ENCODE measurements at places on chromosomes 7 and 10.

- DNase-seq, result no peak
Measured at GRCh38 chr10:36177071-36177470, 535.0 kb upstream of the FZD8 start.

DNA sequence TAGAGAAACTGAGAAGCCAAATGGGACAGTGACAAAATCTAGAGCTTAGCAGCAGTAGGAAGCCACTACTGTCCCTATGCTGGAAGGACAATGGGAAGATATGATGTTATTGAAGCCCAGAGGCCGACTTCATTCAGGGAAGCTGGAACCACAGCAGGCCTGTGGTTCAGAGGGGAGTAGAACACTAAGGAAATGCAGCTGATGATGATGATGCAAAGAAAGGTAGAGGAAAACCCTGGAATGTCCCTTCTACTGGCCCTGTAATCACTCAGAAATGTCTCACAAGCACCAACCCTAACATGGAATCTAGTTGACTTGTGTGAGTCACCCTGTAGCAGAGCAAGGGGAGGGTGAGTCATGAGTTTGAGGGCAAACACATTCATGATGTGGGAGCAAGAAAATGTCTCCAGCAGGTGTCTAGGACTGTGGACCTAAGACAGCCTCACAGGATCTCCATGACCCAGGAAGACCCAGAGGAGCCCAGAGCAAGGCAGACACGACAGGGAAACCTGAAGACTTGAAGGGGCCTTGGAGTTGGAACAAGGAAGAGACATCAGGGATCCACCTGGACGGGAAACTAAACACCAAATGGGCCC is 37.0 kb upstream of the LRRC17 start:
- peak; percentile 100 for DNase-seq

GRCh38 chr7:71548746-71549145 is 416.8 kb downstream of the GALNT17 start:
- peak; percentile 38 for DNase-seq

- no peak for DNase-seq
Measured at GRCh38 chr7:147438216-147438615, 1152.3 kb upstream of the C7orf33 start.
